ENCODE measurements at places on chromosomes 11 and 22. TPM values are rescaled to one million over a fixed set of nuclear protein-coding genes. Genes with fewer than 3 reads are reported as not detected.

Gene CSTPP1
- 13.2 TPM for total RNA-seq

Gene BDNF
- 8.4 TPM for total RNA-seq

Gene EMID1
- total RNA-seq, result 1.3 TPM

Gene PDGFB
- 21.2 TPM for total RNA-seq

GRCh38 chr22:30998329-30998728 is 29.3 kb downstream of the TUG1 start:
- no peak for DNase-seq

GRCh38 chr22:23002612-23003180 is 67.6 kb upstream of the GNAZ start:
- DNase-seq, result no peak

DNA sequence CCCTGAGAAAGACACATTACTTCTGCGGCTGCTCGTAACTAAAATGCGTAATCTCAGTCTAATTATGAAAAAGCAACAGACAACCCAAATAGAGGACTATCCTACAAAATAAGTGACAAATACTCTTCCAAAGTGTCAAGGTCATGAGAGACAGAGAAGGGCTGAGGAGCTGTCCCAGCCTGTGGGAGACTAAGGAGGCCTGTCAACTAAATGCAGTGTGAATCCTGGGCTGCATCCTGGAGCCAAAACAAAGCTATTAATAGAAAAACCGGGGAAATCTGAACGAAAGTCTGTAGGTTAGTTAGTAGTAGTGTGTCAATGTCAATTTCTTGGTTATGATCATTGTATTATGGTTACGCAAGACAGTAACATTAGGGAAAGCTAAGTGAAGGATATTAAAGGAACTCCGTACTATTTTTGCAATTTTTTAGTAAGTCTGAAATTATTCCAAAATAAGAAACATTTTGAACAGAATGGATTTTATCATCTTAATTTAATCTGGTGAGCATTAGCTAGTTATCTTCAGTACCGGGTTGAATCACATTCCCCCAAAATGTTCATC is 39.8 kb upstream of the SLC35C1 start:
- no peak for DNase-seq

- no peak for DNase-seq
These were observed 476.9 kb downstream of the MIAT start for GRCh38 chr22:27134315-27134701.

DNA sequence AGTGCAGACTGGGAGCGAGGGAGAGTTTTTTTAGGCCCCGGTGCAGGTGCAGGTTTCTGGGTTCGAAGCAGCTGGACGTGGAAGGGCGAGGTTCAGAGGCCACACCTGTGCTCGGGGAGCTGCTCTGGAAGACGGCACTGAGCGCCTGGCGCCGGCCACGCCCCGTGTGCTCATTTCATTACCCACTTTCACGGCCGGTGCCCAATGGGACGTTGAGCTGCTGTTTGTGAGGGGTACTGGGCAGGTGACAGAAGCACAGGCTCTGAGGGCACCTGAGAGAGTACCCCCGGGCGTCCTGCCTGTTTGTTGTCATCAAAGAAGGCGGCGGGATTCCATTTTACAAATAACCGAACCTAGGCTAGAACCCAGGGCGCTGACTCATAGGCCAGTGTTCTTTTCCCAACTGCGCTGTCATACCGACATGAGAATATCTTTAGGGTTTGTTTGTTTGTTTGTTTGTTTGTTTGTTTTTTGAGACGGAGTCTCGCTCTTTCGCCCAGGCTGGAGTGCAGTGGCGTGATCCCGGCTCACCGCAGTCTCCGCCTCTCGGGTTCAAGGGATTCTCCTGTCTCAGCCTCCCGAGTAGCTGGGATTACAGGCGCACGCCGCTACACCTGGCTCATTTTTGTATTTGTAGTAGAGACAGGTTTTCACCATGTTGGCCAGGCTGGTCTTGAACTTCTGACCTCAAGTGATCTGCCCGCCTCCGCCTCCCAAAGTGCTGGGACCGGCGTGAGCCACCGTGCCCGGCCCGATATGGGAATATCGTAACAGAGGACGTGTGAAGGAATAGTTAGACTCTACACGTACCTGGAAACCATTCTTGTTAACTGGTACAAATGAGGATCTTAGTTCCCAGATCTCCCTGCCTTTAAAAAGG is 16.6 kb upstream of the SPTBN2 start:
- DNase-seq, result no peak

GRCh38 chr22:17828502-17829080 is 54.3 kb upstream of the BID start:
- DNase-seq, result no peak

GRCh38 chr11:69144316-69145049 is 11.3 kb upstream of the SMIM38 start:
- DNase-seq, result no peak
